SK-N-SH treated with all-trans-retinoic acid at 6 μM for 48 hours (cell line): ENCODE measurements at places on chromosomes 16 and 17.

GRCh38 chr17:8143581-8144400, 8.4 kb downstream of the PER1 start:
- no peak for ATAC-seq

DNA sequence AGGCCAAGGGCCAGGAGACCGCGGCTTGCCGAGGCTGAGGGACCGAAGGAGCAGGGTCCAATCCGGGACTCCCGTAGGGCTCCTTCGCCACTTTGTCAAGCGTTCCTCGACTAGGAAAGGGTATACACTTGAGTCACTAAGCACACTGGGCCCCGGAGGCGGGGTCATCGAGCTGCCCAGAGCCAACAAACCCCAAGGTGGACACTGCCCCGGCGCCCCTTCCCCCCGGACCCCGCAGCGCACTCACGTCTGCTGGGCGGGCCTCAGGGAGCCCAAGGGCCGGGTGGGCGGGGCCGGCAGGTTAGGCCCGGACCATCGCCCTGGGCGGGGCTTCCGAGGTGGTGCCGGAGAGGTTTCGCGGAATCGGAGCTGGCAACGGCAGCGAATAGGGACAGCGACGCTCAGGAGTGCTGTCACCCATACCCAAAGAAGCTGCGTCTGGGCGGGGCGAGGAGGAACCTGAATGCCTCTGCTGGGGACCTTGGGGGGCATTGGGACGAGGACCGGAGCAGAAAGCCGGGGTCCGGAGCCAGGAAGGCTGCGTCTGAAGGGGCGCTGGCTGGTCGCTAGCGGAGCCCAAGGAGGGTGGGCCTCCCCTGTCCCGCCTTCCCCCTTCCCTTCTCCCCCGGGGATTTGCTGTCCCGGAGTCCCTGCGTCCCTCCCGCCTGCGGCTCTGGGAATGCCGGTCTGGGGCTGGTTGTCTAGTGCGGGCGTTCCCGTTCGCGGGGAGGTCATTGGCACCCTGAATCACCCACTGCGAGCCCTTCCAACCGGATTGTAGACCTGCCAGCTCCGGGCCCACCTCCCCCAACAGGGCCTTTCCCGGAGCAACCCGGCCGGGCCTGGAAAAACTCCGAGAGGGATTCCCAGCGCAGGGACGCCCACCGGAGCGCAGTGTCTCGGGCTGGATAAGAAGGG, 118.2 kb upstream of the SMURF2 start:
- ATAC-seq: no peak

DNA sequence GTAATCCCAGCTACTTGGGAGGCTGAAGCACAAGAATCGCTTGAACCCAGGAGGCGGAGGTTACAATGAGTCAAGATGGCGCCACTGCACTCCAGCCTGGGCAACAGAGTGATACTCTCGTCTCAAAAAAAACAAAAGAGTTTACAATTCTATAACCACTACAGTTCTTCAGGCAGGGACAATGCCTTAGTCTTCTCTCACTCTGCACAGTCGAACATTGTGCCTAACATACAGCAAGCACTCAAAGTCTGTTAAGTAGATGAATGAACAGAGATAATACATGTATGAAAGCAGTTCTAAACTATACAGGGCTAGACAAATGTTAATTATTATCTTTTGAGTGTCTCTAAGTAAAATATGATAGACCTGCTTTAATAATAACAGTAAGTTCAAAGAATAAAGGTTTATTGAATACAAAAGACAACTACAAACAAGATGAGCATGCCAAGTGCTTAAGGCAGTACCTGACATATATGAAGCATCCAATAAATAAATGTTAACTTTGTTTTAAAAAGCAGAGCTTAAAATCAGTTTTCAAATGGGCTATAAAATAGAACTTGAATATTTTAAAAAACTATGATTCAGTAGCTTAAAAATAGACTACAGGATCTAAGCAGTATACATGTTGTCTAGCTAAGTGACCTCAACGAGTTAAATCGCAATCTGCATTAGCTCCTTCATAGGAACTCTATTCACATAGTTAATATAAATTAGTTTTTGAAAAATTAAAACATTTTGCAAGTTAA, 19.3 kb downstream of the INTS2 start:
- ATAC-seq: no peak

DNA sequence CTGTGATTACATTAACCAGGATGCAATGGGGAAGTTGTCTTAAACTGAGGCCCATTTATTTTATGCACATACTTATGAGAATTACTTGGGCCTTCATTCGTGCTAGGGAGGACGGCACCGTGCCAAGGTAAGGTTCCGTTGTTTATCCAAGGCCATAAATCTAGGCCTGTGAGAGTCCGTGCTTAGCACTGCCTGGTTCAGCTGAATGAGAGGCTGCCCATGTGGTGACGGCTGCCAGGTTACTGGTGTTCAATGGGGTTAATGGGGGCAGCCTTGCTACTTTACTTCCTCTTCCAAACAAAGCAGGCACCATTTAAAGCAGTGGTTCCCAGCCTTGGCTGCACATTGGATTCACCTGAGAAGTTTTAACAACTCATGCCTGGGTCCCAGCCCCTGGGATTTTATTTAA, 135.1 kb upstream of the NOL11 start:
- no peak for ATAC-seq

GRCh38 chr17:72219137-72219823, 98.5 kb downstream of the SOX9 start:
- ATAC-seq: peak; percentile 18; the same call in 2 of the 3 replicates

DNA sequence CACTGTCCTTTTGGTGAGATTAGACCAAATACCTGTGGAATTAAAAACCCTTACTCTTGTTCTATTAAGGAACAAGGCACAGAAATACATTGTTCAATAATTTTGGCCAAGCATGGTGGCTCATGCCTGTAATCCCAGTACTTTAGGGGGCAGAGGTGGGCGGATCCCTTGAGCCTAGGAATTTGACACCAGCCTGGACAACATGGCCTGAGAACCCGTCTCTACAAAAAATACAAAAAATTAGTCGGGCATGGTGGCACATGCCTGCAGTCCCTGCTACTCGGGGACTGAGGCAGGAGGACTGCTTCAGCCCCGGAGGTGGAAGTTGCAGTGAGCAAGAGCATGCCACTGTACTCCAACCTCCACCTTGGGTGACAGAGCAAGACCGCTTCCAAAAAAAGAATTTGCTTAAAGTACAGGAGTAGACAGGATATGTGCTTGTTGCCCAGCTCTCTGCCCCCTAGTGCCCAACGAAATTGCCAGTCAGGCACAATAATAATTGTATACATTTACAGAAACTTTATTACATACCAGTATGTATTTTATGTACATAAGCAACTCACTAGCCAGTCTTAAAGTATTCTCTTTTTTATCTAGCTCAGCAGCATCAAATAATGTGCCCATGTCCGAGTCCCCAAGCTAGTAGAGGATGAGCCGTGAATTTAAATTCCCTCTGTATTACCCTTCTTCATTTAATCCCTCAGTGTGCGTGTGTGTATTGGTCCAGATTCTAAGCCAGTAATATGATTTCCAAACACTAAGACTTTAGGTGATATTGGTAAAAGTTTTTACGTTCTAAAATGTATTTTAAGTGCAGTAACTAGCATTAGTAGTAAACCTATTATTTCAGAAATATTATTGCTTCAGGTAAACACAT, 1.4 kb downstream of the THUMPD1 start:
- peak; percentile 46 for ATAC-seq
